ENCODE measurements at places on chromosomes 5 and 9.

DNA sequence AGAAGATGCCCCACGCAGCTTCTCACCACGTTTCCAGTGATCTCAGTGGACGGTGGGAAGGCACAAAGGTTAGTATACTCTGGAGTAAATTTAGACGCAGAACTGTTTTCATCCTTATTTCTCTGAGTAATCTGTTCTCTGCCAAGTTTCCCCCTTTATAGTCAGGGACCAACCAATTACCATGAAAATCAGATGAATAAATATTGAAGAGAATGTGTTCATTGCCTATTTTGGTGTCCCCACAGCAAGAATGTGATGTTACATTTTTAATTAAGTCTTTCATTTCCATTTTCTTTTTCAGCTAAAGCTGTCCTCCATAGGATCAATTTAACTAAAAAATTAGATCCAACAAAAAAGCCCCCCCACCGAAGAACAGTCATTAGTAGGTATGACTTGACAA is 41.4 kb downstream of the S1PR3 start:
- DNase-seq, result no peak

DNA sequence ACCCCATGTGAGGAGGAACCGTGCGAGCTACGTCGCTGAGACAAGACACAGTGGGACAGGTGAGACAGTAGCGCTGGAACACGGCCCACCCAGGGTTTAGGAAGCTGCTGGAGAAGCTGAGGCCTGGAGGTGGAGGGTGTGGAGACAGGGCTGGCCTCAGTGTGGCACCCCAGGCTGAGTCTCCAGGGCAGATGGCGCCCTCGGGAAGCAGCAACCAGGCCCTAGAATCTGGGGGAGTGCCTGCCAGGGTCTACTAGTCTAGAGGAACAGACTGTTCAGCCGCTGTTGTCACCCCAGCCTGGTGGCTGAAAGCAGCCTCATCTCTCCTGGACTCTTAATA is 4.6 kb upstream of the TERT start:
- no peak for DNase-seq

DNA sequence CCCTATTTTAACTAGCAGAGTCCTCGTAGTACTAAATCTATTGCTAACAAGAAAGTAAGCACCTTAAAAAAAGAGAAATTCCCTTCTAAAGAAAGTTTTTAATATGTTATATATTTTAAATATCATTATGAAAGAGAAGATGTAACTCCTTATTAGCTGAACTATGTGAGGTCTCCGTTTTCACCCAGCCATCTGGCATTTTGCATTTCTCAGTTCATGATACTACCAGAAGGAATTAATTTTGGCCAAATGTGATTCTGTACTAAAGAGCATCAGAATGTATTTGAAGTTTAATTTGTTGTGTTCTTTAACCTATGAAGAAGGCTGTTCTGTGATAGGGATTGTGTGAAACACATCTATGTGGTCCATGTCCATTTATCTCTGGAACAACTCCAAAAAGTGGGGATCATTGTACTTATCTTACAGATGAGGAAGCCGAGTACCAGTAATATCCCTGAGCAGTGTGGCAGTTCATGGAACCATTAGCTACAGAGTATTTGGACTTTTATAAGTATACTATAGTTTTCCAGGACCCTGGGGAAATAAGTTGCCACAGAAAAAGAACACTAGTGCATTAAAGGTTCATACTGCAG is 29.8 kb downstream of the TNFAIP8 start:
- no peak for DNase-seq

GRCh38 chr9:108002371-108002956 is 512.9 kb upstream of the KLF4 start:
- DNase-seq, result no peak

GRCh38 chr5:960551-960950 is 48.1 kb upstream of the NKD2 start:
- DNase-seq, result no peak

DNA sequence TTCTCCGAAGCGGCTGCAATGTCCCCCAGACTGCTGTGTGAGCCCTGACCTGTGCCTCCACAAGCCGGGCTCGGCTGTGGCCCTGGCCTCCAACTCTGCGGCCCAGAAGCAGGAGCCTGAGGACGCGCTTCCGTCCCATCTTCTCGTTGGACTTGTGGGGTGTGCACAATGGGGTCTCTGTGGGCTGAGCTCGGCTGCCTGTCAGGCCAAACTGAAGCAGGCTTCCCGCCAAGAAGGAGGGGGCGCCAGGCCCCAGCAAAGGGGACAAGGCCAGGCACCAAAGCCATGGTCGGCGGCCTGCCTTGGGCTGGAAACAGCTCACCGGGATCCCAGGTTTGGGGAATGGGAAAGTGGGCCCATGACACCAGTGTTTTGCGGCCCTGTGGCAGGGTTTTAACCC is 4.1 kb downstream of the NOTCH1 start:
- no peak for DNase-seq

GRCh38 chr5:64767959-64768357 is 533 bp downstream of the SREK1IP1 start:
- DNase-seq, result no peak

DNA sequence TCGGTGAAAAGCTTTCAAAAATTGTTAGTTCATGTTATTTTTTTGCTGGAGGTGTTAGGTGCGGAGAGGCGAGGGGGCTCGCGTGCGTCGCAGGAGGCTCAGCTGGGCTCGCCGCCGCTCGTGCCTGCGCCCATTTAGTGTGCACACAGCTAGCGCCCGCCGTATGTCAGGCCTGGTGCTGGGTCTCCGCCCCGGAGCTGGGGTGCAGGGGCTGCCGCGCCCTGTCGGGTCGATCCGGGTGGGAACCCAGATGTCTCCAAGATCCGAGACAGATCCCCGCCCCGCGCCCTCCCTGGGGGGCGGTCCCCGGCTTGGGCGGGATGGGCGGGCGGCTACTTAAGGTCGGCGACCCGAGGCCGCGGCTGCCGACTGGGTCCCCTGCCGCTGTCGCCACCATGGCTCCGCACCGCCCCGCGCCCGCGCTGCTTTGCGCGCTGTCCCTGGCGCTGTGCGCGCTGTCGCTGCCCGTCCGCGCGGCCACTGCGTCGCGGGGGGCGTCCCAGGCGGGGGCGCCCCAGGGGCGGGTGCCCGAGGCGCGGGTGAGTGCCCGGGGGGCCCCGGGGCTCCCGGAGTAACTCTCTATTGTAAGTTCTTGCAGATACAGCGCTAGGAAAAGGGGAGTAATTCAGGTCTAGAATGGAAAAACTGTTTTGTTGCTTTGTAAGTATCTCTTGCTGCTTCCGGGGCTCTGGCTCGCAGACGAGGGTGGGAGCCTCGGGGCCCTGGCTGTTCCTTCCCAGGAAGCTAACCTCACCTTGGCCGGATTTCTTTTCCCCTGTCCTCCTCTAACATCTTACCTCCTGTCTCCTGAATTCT is 31.7 kb downstream of the GSN start:
- no peak for DNase-seq

GRCh38 chr5:64972591-64972990 is 203.9 kb downstream of the CWC27 start:
- no peak for DNase-seq

DNA sequence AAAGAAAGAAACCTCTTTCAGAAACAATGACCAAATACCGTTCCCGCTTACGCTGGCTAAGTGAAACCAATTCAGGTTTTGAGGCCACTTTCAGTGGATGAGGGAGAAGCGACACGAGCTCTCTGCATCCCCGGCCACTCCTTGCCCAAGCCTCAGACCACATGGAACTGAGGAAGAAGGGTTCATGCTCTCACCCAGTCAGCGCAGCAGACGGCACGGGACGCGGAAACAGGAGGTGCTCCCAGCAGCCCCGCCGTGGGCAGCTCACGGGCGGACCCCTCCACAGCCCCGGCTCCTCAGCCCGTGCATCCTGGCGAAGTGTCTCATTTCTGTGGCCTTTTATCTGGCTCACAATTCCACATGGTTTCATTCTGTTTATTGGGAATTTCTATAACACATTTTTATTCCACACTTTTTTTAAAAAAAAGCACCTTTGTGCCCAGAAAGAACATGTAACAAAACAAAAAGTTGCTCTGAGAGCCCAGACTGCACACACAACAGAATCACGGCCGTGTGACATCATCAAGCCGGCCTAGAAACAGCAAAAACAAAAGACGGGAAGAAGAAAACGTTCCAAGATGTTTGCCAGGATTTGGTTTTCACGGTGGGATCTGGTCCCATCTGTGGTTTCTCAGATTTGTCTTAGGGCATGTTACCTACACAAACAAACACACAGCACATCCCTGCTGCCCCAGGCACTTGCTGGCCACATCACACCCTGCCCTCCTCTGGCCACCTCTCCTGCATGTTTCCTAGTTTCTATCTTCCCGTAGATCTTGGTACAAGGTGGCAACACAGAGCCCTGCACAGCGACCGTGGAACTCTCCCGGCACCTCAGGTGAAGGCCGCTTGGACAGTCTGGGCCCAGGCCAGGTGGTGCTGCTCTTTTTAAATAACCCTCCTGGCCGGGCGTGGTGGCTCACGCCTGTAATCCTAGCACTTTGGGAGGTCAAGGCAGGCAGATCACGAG is 16.2 kb downstream of the QSOX2 start:
- no peak for DNase-seq

DNA sequence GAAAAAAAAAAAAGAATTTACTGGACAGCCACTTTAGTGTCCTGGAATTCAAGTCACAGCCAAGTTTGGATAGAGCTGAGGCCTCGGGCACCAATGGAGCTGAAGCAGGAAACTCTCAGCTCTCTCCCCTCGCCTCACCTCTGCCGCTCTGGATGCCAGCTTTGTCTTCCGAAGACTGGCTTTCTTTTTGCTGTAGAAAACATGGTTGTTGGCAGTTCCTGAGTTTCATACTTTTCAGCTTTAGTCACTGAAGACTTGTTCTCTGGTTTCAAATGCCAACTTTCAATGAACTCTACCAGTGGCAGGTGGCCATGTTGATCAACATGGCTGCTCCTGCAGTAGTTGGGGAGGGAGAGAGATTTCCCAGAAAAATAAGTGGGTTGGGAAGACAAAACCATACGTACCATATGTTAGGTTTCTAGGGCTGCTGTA is 142.2 kb downstream of the SNX18 start:
- no peak for DNase-seq

GRCh38 chr5:17042041-17042440 is 106.0 kb upstream of the MYO10 start:
- no peak for DNase-seq

DNA sequence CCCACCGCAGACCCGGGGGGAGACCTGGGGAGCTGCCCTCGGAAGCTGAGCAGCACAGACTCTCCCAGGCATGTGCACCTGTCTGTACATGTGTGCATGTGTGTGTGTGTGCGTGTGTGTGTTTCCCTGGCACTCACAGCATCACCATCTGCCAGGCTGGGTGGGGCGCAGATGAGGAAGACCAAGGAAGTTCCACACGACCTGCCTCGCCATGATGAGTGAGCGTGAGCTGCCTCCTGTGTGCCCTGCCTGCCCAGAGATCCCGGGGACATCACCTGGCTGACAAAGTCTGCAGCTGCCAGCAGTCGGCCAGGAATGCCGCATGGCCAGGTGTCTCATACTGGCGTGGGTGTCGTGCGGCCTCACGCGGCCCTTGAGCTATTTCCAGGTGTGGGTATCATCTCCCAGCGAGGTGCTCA is 4.0 kb upstream of the GPSM1 start:
- no peak for DNase-seq

Data from cortex of kidney (tissue), 1 donor.